DMS53 (cell line): ENCODE measurements at places on chromosomes 12 and 14.

DNA sequence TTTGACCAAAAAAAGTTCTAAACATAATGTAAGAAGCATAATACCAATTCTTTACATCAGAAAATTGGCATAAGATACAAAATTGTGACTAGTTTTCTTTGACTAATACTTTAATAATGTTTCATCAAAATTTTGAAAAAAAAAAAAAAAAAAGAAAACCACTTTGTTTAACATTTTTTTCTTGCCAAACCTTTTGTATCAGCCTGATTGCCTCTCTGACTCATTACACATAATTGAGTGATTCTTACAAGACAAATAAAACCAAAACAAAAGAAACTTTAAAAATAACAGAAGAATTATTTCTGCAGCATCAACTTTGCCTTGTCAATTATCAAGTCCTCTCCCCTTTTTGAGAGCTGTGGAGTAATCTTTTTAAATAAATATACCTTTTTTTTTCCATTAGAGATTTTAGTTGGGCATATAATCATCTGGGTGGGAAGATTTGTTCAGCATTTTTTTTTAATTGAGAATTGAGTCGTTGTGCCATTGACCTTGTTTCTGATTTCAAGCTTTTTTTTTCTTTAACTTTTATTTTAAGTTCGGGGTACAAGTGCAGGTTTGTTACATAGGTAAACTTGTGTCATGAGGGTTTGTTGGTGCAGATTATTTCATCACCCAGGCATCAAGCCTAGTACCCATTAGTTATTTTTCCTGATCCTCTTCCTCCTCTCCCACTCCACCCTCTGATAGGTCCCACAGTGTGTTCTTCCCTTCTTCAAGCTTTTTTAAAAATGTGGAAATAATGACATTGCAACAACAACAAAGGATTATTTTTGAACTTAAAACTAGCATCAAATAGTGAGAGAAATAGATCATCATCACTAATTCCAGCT is 45.8 kb upstream of the HMGA2 start:
- no peak for DNase-seq

- no peak for DNase-seq
Measured at GRCh38 chr14:105830171-105830570, 303.8 kb downstream of the TMEM121 start.

GRCh38 chr12:7869137-7869536 is 3.6 kb downstream of the SLC2A14 start:
- no peak for DNase-seq

- peak; percentile 71 for DNase-seq
Measured at GRCh38 chr12:3468329-3468728, 22.7 kb upstream of the PRMT8 start.

- peak; percentile 94 for DNase-seq
Measured at GRCh38 chr12:31732926-31733548, 4.2 kb upstream of the AMN1 start.

GRCh38 chr12:25248137-25248536 is 2.6 kb downstream of the KRAS start:
- DNase-seq = no peak

- peak; percentile 5 for DNase-seq
Measured at GRCh38 chr14:90820958-90821357, 4.7 kb upstream of the TTC7B start.
